Mesothelial cell of epicardium (in vitro differentiated cells): ENCODE measurements at places on chromosomes 4 and X. TPM values are rescaled to one million over a fixed set of nuclear protein-coding genes. Genes with fewer than 3 reads are reported as not detected.

DNA sequence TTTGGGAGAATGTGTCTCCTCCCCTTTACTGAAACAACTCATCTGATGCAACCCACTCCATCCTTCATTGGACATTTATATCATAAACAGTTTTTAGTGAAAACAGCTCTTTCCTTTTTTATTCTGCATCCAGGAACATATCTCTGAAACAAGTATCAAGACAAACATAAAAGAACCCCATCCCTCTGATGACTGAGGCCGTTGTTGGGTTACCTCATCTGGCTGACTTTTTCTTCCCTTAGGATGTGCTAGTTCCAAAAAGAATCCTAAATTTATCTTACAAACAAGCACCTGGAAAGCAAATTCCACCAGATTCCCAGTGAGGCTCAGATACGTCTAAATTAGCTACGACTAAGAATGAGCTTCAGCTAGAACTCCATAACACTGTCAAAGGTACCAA, 483.7 kb upstream of the INTU start:
- H3K27me3 ChIP-seq, result no peaks in the 10 kb centered on the region
- no peak for DNase-seq
- H3K36me3 ChIP-seq, result no peaks in the 10 kb centered on the region
- H3K4me3 ChIP-seq, result no peak overlapping the region
- H3K27ac ChIP-seq, result no peak overlapping the region

GRCh38 chr4:17072483-17072882, 174.0 kb upstream of the LDB2 start:
- no peak overlapping the region for H3K27ac ChIP-seq
- no peak overlapping the region for H3K4me3 ChIP-seq
- peaks cover 8% of the 10 kb centered on the region for H3K4me1 ChIP-seq

- H3K27me3 ChIP-seq, result no peaks in the 10 kb centered on the region
- no peak overlapping the region for H3K4me3 ChIP-seq
- no peaks in the 10 kb centered on the region for H3K36me3 ChIP-seq
- DNase-seq, result no peak
- H3K4me1 ChIP-seq, result peaks cover 24% of the 10 kb centered on the region
- H3K27ac ChIP-seq, result no peak overlapping the region
Observed at GRCh38 chr4:26139310-26139924, 181.4 kb upstream of the RBPJ start.

XAGE1A gene
- total RNA-seq, result not detected in 3 replicates

PCDH18 gene
- 112 to 127 TPM (median 121 TPM) in 3 replicates for total RNA-seq
